ENCODE measurements at places on chromosomes 5 and 9.

- no peak for DNase-seq
These were observed 386.8 kb downstream of the FGF10 start for GRCh38 chr5:44002381-44002901.

GRCh38 chr5:73564675-73565074, 764 bp downstream of the ANKRA2 start:
- peak; percentile 13 for DNase-seq

- DNase-seq: no peak
These were observed 21.6 kb upstream of the CAMSAP1 start for GRCh38 chr9:135928731-135929655.

DNA sequence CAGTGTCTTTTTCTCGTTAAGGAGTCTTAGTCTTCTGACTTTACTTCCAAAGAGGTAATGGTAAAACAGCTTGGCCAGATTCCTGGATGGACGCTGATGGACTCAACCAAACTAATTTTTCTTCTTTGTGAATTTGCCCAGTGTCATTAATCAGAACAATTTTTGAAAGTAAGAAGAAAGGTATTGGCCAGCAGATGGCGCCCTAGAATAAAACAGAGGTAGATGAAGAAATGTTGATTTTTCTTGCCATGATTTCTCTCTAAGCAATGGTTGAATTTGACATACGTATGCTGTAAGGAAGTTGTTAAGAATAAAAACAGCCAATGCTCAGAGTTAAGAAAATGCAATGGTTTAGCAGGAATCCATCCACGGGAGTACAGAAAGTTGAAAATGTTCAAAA, 500.0 kb downstream of the DIRAS2 start:
- DNase-seq: peak; percentile 78

DNA sequence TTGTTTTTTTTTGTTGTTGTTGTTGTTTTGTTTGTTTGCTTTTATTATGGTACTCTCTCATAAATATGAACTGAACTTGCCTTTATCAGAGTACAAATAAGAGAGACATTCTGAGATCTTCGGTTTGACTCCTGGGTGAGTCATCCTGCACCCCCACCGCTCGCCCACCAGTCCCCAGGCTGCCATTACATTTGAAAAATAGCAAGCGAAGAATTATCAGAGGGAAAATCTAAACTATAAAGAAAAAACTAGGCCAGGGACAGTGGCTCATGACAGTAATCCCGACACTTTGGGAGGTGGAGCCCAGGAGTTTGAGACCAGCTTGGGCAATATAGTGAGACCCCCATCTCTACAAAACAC, 122.1 kb upstream of the MAP3K1 start:
- DNase-seq: no peak

DNA sequence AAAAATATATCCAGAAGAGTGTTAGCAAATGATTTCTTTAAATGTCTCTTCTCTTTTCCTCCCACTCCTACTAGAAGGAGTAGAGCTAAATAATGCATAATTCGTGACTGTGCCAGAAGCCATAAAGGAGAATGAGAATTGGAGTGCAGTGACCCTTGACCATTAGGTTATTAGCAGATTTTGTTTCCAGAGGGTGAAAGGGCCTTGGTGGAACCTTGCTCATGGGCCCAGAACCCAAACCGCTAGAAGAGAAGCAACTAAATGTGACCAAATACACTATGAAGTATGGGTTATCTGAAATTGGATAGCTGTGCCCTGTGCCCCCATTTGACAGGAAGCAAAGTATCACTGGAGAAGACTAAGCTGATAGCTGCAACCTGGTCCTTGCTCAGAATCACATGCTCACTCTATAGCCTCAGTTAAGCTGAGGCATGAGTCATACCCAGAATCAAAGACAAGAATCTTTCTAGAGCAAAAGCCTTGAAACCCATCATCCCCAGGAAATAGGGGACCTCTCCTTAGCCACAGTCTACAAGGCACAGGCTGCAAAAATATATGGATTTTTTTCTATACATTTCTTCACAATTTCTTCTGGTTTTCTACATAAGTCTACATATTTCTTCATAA, 36.3 kb downstream of the CAPSL start:
- no peak for DNase-seq

DNA sequence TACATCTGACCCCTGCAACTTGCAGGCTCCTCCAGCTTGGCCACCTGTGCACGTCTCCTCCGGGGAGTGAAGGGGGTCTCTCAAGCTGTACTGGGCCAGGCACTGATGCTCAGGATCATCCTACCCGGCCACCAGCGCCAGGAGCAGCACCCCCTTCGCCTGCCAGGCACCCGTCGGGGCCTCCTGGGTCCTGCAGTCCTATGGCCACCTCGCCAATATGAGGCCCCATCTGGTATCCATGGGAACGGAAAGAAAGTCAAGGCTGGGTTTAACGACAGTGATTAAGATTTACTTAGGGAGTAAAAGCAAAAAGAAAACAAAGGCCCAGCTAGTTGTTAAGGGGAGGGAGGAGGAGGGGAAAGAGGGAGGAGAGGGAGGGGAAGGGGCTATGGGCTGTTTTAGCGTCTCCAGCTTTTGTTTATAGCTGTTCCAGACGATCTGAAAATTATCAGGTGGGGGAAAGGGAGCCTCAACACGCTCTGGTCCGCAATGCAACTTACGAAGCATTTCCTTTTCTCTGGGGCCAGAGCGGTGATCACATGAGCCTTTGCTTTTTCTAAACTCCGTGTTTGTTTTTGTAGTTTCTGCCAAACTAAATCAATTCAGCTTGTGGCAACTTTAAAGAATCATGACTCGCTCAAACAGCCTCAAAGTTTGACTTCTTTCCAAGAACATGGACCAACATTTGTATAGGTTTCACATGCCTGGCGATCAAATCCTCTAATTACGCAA, 132.4 kb downstream of the ROR2 start:
- no peak for DNase-seq

- no peak for DNase-seq
These were observed 14.3 kb downstream of the DIPK1B start for GRCh38 chr9:136726631-136727191.

GRCh38 chr5:172635038-172635437, 6.0 kb upstream of the NEURL1B start:
- DNase-seq: no peak

GRCh38 chr5:24505258-24505657, 139.5 kb downstream of the CDH10 start:
- no peak for DNase-seq

DNA sequence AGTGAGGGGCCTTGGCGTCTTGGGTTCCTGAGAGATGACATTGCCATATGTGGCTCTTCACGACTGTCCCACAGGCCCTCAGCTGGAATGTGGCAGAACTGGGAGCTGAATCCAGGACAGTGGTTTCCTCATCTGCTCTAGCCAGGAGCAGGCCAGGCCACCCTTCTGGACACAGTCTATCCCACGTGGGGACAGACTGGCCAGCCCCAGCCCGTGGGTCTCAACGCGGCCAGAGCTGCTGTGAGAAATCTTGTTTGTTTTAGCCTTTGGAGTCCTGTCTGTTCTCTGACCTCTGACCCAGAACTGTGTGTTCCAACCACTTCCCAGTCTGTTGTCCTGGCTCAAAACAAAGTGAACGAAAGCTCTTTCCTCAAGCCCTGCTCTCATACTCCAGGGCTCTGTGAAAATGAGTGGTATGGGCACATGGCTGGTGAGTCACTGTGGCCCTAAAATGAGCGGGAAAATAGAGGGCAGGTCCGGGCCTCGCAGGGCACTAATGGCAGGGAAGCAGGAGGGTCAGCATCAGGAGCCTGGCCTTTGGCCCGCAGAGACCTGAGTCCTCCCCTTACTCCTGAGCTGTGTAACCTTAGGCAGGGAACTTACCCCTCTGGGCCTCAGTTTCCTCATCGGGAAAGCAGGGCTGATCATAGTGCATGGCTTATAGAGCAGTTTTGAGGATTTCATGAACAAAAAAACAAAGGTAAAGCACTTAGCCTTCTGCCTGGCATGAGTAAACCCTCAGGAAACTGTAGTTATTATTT, 34.8 kb upstream of the GLRX start:
- DNase-seq: peak; percentile 87

- no peak for DNase-seq
These were observed 109.3 kb upstream of the ICE1 start for GRCh38 chr5:5313101-5313635.

DNA sequence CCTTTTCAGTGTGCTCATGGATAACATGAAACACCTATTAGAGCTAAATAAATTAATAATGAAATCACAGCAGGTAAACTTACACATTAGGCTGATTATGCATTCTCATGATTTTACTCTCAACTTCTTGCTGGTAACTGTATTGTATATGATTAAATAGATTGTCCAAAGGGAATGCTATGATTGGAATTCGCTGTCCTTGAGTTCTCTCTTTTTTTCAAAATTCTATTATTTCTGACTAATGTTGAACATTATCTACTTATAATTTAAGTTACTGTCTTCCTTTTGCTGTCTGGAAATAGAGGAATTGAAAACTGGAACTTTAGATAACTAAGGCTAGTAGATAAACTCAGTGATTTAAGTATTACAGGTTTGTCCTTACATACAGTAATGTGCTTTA, 13.1 kb downstream of the CENPH start:
- DNase-seq: no peak

GRCh38 chr5:127602481-127602880, 46.4 kb upstream of the CTXN3 start:
- no peak for DNase-seq

- no peak for DNase-seq
These were observed 32.3 kb downstream of the KLF9 start for GRCh38 chr9:70382046-70382708.

DNA sequence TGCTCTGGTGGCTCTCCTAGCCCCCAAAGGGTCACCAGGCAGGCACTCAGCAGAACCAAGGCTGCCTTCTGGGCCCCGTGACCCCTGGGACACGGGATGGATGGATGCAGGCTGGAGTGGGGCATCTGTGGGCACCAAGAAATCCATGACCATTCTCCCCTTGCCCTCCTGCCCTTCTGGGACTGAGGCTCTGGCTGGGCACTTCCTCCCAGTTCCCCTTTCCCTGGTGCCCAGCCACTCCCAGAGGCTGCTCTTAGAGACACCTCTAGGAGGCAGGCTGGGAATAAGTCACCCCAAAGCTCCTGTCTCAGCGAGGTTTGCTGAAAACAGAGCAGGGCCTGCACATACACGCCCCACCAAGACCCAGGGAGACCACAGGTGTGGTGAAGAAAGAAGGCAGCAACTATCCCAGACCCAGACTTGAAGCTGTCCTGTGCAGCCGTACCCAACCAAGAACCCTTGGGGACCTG, 943 bp downstream of the STING1 start:
- DNase-seq: no peak

GRCh38 chr5:107296572-107296971, 374.2 kb downstream of the EFNA5 start:
- DNase-seq: no peak

- no peak for DNase-seq
These were observed 231.9 kb downstream of the NDUFS4 start for GRCh38 chr5:53792338-53792737.

- DNase-seq: no peak
These were observed 944 bp downstream of the ATOX1 start for GRCh38 chr5:151757233-151758140.

DNA sequence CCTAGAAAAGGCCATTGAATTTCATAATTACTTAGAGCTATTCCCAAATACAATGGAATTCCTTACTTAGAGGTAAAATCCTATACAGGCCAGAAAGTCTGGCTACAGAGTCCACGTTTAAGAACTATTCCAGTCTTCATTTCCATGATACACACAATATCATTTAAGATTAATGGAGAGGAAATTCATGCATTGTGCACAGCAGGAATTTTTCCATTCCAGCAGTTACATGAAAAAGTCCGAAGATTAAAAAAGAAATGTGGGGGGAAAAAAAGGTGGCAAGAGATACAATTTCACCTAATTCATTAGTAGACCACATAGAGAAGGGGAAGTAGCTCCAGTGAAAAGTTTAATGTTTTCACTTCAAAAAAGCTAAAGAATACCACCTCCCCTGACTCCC, 63.1 kb downstream of the CHD1 start:
- no peak for DNase-seq

- DNase-seq: no peak
These were observed 52.2 kb upstream of the UBTD2 start for GRCh38 chr5:172335721-172336120.

DNA sequence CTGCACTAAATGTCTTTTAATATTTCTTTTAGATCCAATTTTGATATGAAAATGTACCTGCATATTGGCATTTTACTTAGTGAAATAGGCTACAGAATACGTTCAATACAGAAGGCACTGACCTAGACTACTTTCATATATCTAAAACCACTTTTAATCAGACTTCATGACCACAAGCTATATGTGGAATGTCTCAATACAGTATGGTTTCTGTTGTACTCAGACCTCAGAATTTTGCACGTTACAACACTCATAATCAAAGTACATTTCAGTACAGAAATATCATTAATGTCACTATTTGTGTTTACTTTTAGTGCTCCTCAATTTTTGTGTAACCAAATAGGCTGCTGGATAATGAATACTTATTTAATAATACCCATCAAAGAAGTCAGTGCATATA, 74.8 kb downstream of the MEF2C start:
- DNase-seq: no peak
